ENCODE measurements at places on chromosomes 7 and 10. TPM values are rescaled to one million over a fixed set of nuclear protein-coding genes. Genes with fewer than 3 reads are reported as not detected.
A peak's percentile ranks its signal among the peaks of the same experiment; 100 is the strongest.

DNA sequence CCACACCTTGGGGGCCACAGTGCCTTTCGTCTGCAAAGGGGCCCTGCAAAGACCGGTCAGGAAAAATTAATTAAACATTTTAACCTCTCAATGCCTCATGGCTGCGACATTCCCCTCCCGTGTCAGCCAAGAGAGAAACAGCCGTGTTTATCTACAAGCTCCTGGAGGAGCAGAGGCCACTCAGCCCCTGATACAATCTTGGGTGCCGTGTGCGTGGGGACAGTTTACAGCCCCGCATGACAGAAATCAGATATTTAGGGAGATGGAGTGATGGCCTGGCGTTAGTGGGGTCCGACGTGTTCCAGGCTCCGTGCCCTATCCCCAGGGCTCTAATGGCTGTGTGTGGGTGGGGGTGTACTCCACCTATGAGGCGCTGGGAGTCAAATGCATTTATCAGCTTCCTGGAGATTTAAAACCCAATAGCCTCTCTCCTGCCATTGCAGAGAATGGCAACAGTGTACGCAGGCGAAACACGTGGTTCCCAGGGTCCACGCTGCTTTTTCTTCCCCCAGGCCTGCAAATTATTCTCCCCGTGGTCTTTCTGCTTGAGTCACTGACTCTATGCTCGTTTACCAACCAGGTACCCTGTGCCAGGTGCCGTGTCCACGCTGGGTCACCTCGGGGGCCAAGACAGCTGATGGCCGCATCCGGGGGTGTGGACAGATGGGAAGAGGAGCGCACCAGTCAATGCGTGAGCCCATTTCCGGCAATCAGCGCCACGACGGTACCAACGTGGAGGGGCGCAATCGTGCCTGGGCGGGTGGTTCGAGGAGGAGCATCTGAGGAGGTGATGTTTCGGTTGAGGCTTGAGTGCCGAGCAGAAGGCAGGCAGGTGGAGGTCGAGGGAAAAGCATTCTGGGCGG lies 26.6 kb upstream of the PSMG3 start:
- DNase-seq, result no peak

Gene IDI1
- 28.9 TPM for total RNA-seq

GRCh38 chr7:65448816-65449504 lies 75.3 kb downstream of the ZNF92 start:
- no peak for DNase-seq

GRCh38 chr7:45699726-45700390 lies 125.7 kb downstream of the ADCY1 start:
- DNase-seq, result peak; percentile 70

- DNase-seq, result no peak
Observed at GRCh38 chr7:54161621-54162020, 380.6 kb upstream of the VSTM2A start.

Gene GSTO2
- 0.67 TPM for total RNA-seq

DNA sequence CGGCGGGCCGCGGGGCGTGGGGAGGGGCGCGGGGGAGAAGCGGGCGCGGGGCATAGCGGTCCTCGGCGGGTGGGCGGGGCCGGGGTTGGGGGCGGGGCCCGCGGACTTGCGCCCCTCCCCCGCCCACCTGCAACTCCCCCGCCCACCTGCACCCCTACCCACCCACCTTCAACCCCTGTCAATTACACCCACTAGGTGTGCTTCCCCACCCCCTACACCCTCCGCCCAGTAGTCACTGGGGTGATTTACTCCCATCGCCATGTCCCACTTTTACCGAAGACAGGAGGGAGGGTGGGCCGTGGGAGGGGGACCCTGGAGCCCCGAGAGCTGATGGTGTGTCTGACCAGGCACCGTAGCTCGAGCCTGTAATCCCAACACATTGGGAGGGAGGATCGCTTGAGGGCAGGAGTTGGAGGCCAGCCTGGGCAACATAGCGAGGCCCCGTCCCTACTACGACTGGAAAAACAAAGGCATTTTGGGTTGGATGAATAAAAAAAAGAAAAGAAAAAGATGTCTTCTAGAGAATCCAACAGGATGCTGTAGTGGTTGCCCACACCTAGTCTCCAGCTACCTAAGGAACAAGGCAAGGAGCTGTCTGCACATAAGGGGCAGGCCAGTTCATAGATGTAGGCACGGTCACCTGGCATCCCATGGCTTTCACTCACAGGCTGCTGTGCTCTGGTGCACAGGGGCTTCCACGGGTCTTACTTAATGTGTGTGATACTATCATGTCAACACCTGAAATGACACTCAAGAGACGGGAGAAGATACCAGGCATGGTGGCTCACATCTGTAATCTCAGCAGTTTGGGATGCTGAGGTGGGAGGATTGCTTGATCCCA lies 761 bp downstream of the KCTD7 start:
- DNase-seq, result no peak

Gene FAM25A
- not detected for total RNA-seq

DNA sequence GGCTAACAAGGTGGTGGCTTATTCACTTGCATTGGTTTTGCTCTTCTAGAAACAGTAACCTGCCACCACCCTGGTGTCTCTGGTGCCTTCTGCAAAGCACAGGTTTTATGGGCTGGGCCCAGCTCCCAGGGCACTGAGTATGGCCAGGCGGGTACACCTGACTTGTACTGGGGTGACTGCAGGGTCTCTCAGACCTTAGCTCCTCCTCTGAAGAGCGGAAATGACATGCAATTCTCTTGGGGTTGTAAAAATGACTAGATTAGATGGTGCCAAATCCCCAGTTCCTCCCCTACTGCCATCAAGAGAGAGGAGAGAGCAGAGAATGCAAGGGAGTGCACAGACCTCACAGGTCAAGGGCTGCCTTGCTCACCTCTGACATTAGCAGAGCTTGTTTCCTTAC lies 14.7 kb downstream of the ESYT2 start:
- DNase-seq, result no peak

Gene MYL10
- not detected for total RNA-seq

DNA sequence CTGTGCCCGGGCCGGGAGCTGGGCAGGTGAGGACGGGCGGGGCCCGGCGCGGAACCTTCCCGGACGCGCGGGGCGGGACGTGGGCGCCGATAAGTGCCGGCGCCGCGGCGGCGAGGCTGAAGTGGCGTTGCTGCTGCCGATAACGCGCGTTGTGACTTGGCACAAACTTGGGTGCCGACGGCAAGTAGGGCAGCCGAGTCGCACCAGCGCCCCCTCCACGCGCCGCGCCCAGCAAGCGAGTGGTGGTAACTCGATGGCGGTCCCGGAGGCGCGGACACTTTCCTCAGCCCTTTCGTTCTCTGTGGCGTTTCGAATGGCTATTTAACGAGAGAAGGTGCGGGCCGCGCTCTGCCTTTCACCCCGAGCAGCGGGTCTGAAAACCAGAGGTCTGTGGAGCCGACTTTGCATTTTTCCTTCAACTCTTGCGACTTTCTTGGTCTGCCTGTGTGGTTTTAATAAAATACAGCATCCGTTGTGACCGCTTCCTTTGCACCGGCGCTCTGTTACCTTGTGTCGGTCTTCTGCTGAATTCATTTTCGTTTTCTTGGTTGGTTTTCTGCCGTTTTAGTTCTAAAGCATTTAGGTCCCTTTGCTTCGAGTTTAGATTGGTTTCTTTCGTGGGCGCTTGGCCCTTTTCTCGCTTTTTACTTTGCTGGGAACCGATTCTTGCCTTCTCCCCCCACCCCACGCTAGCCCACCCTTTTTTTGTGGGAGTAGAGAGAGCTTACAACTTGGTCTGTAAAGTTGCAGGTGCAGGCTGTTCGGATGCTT lies 701 bp downstream of the STK17A start:
- peak; percentile 86 for DNase-seq

Gene SLC16A9
- total RNA-seq, result 1.5 TPM

- no peak for DNase-seq
Observed at GRCh38 chr7:75856536-75856935, 22.3 kb upstream of the RHBDD2 start.

Gene CADPS2
- total RNA-seq, result 6.3 TPM
